CD4-positive, alpha-beta T cell treated with Interferon alpha-2 for 1 hour (primary cell): ENCODE measurements at places on chromosomes 7 and 10.

GRCh38 chr7:44987996-44988395 lies 9.2 kb upstream of the MYO1G start:
- no peak for DNase-seq

- DNase-seq = no peak
Measured at GRCh38 chr10:18668026-18668425, 8.8 kb downstream of the ARL5B start.

DNA sequence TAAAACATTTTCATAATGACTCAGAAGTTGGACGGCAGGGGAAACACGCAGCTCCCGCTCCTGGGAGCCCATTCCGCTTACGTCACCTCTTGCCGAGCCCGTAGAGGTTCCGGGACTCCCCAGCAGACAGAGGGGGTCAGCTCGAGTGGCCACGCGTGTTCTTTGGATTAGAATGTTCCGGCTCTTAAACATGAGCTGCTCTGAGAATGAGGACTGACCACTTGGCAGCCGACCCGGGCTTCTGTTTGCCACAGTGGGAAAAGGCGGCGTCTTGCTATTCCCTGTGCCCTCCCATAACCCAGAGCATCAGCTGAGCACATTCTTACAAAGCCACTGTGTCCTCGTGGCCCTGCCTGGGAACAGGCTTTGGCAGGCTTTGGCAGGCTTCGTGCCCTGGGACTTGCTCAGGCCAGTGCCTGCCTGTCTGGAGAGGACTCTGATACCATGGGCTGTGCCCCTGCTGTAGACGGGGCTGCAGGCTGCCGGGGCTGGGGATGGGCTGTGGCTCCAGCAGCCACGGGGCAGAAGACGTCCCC lies 40.1 kb downstream of the PFKP start:
- no peak for DNase-seq

- DNase-seq = no peak
Measured at GRCh38 chr7:85567983-85568382, 381.1 kb upstream of the SEMA3D start.

- no peak for DNase-seq
Measured at GRCh38 chr7:99267481-99267840, 5.2 kb upstream of the MYH16 start.

DNA sequence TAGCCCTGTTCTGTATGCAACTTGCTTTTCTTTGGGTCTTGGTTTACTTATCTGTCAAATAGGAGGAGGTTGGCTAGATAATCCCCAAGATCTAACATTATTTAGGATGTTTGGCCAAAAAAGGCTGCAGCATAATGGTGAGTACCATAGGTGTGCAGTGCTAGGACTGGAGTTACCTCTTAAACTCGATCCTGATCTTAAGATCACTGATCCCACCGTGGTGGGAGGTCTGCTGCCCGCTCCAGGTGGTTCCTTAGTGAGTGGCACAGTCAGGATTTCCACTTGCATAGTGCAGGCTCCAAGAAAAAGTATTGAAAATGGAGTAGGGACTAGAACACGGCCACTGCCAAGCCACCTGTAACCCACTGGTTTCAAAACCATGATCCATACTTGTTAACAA lies 66.9 kb downstream of the KLHDC10 start:
- DNase-seq = no peak

DNA sequence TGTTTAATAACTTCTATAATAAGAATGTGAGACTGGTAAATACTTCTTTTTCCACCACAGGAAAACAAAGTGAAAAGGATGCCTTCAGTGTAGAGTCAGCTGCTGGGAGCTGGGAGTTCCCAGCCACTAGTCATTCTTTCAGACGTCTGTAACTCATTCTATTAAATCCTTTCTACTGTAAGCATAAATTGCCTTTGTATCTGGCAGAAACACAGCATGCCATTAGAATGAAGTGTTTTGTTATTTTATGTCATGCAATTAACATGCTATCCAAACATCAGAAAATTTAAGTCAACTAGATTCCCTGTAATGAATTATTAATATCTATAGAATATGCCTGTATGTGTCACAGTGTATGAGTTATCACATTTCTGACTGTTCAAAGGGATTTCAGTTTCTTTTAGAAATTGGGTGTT lies 14.3 kb downstream of the BPGM start:
- no peak for DNase-seq

GRCh38 chr7:20307119-20307518 lies 23.6 kb upstream of the ITGB8 start:
- no peak for DNase-seq

- no peak for DNase-seq
Measured at GRCh38 chr7:128097211-128097731, 66.0 kb upstream of the LRRC4 start.

- peak; percentile 77 for DNase-seq
Measured at GRCh38 chr10:63629363-63630084, 108.3 kb downstream of the REEP3 start.

DNA sequence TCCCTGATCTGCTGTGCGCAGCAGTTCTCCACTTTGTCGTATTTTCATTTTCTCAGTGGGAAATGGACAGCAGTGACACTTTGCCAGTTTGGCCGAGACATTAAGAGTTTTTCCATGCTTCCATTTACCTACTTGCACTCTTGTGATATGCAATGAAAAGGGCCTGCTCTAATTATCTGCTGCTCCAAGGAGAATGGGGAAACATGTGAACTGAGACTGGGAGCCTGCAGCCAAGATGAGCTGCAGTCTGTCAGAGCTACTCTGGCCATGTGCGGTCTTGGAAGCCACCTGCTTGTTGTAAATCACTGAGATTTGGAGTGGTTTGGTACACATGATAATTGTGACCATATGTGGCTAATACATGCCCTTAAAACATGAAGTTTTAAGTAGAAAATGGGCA lies 586.6 kb upstream of the POT1 start:
- no peak for DNase-seq

DNA sequence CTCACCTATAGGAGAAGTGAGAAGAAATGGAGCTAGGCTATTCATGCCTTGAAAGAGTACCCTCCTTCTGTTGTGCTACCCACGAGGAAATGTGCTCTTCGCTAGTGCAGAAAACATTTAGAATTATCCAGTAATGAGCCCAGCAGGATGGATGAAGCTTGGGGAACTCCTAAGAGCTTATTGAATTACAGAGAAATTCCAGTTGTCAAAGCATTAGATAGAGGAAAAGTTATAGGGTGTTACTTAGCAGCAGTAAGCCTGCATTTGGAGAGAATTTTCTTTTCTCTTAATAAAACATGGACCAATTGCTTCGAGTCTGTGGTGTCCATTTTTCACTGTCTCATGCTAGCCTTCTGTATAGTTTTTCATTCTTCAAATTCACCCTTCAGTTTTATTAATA lies 5.0 kb downstream of the R3HCC1L start:
- DNase-seq = no peak

- DNase-seq = no peak
Measured at GRCh38 chr10:131580076-131580652, 268.6 kb upstream of the TCERG1L start.

DNA sequence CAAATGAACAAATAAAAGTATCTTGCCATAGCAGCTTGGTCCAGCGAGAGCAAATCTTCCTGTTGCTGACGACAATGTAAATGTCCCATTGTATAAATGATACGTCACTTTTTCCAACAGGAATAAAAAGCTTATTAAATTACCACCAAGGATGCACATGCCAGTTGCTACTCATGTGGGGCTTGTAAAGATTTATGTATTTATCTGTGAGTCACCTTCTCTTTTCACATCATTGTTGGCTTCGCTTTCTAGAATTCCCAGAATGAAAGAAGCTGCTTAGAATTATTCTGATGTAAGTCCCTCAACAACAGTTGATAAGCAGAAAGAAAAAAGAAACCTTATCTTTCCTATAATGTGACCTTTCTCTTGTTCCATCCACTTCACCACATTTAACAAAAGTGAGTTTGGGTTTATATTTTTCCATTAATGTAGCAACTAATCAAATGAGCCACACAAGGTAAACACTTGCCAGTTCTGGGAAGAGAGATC lies 22.4 kb downstream of the DNAJC12 start:
- no peak for DNase-seq

DNA sequence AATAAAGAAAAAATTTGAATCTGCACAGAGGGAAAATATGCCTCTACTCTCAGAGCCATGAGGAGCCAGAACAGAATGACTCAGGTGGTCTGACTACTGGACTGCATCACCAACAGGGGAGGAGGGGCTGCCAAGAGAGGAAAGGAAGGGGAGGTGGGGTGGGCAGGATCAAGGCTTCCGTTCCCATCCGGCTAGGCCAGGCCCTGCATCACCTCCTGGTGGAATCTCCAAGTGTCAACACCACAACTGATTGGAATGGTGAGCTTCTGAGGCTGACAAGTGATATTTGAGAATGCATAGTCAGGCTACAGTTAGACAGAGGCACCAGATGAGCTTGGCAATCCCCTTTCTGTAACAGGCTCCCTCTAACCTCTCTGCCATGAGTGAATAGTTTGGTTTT lies 10.4 kb upstream of the GPR26 start:
- no peak for DNase-seq

DNA sequence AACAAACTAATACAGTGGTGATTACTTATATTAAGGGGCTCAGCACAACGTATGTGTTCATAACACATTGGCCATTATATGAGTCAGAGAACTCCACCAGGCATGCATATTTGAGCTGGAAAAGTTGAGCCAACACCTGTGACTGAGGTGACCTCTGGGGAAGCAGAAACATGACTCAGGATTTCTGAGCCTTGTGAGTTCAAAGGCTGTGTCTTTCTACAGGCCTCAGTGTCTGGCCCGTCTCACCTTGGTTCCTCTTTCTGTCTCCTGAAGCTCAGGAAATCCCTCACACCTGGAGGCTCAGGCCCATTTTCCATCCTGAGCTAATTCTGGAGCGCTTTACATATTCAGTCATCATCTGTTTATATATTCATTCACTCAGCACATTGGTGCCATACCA lies 230.9 kb upstream of the AGK start:
- DNase-seq = no peak

DNA sequence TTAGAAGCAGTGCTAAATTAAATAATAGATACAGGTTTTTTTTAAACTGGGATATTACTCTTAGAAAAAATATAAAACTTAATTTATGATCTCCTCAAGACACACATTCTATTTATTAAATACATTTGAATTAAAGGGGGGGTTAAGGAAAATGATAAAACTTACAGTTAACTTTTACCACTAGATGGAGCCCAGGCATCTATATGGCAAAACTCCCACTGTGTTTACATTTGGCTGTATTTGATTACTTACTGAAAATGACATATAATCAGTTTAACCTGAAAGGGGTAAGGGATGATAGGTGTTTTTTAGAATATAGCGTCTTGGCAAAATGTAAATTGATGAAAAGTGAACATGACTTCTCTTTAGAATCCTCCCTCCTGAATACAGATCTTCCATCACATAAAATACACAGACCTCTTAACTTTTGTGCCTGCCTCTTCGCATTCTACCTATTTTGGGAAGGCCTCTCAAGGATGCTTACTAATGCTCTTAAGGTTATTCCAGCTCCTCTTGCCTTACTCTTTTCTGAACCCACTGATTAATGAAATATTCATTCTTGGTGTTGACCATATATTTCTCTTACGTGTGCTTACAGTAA lies 235.7 kb downstream of the AGMO start:
- DNase-seq = no peak

- no peak for DNase-seq
Measured at GRCh38 chr10:91409069-91409868, 875 bp upstream of the HECTD2 start.

DNA sequence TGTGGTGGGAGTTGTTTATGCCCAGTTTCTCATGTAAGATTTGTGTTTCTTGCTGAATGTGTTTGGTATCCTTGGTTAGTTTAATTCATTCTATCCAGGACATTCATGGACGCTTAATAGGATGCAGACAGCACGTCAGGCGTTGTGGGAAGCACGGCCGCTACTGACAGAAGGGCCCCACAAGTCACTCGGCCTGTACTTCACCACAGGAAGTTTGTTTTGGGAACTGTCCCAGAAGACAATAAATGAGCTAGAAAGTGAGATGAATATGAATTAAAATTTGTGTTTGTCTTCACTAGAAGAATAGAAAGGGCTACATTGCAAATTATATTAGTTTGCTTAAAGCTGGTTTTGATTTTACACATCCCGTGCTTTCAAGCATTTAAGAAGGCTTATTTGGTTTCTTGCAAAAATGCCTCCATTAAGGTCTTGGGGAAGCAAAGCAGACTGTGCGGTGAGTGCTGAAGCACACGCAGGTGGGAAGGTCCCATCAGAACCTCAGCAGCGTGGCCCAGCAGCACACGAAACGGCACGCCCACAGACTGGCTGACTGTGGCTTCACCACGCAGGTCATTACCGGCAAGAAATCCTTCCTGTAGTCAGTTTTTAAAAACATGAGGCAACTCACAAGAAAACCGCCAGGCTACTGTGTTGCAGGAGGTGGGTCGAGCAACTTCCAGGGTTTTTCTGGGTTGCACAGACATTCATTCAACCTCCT lies 74.1 kb downstream of the VIPR2 start:
- no peak for DNase-seq

DNA sequence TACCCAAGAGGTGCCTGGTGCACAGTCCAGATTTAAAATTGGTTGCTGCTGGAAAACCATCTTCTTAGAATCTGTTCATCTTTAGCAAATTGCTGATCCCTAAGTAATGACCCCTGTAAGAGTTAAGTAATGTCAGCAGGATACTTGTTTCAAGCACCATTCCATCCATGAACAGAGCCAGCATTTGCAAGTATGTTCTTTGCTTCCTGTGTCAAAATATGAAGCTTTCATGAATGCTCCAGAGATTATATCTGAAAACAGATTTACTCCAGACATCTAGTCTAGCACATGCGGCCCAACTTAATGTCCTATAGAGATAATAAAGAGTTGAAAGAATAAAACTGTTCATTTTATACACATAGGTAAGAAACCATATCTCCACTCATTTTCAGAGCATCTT lies 98.7 kb upstream of the ZNF438 start:
- DNase-seq = no peak

DNA sequence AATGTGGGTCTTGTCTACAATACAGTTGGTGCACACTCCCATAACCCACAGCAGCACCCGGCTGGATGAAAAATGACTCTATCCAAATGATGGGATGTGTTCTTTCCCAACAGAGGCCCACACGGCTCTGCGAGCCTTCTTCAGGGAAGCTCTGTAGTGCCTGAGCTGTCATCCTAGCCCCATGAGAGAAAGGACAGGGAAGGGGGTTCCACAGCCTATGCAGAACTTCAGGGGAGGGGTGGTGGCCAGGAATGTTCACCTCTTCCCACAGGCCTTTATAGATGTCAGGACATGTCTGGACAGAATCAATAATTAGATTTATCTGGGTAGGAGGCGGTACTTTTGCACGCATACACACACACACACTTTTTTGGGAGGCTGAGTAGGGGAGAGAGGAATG lies 109.0 kb downstream of the JCAD start:
- no peak for DNase-seq

GRCh38 chr7:82264783-82265305 lies 178.7 kb downstream of the CACNA2D1 start:
- DNase-seq = no peak

DNA sequence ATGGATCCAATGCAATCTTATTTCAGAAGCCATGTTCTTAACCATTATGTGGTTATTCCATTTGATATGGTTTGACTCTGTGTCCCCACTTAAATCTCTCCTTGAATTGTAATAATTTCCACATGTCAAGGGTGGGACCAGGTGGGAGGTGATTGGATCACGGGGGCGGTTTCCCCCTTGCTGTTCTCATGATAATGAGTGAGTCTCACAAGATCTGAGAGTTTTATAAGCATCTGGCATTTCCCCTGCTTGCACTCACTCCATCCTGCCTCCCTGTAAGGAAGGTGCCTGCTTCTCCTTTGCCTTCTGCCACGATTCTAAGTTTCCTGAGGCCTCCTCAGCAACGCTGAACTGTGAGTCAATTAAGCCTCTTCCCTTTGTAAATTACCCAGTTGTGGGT lies 32.0 kb upstream of the TSPAN13 start:
- DNase-seq = no peak

GRCh38 chr10:11388996-11389395 lies 222.5 kb downstream of the USP6NL start:
- no peak for DNase-seq
